Esophagus squamous epithelium (tissue), 5 donors: ENCODE measurements at places on chromosomes 16 and 17.

- no peak for DNase-seq
These were observed 55.7 kb downstream of the NT5M start for GRCh38 chr17:17358866-17359265.

DNA sequence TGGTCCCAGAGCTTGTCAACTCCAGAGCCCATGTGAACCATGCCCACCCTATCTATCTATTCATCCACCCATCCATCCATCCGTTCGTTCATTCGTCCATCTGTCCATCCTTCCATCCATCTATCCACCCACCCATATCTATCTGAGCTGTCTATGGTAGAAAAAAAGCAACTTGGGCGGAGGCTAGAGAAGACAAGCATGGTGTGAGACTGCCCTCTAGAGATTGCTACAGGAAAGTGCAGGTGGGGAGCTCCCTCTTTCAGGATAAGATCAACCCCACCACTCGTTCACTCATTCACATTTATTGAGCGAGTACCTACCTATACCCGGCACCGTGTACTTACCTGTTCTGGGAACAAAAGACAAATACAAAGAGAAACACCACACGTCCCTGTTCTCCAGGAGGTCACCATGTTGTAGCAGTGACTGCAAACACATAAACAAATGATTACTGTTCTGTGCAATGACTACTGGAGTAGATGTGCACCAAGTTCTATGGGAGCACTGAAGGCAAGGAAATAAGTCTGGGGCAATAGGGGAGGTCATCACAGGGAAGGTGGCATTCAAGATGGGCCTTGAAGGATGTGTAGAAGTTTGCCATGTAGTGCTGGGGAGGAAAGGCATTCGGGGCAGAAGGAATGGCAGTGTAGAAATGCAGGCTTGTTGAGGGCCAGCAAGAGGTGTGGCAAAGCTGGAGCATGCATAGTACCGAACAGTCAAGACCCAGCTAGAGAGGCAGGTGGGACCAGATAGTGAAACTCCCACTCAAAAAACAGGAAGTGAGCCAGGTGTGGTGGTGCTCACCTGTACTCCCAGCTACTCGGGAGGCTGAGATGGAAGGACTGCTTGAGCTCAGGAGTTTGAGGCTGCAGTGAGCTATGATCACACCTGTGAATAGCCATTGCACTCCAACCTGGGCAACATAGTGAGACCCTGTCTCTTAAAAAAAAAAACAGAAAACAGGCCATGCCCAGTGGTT, 13.4 kb upstream of the ATP5MC1 start:
- no peak for DNase-seq

DNA sequence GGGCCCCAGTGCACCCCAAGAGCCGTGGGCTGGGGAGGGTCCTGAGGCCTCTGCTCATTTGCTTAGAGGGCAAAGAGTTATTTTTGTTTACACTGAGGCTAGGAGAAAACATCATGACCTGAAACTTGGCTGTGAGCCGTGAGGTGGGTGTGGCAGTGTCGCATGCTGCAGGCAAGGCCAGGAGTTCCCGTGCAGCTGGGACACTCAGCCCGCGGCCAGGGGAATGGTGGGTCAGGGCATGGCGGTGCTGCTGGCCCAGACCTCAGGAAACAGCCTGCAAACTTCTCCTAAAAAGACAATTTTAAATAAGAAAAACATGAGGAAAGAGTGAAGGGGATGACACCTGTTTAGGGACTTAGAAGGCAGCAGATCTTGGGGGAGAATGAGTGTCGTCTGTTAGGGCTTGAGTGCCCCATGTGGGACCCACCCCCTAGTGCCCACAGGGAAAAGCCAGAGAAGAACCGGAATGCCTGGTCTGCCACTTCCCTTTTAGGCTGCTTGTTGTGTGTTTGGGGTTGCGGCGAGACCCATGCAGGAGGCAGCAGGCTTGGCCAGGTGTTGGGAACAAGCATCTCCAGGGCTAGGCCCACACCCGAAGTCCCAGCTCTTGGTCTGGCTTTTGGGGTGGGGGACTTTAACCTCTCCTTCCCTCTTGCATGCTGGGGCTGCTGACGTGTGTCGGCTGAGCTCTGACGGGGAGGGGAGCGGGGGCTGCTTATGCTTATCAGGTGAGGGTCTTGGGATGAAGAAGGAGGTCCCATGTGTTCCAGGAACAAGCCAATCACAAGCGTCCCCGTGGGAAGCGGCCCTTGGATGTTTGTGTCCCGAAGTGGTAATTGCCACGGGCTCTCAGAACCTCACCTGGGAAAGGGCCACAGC, 80.9 kb upstream of the GNG13 start:
- no peak for DNase-seq

GRCh38 chr17:48757524-48757961, 29.0 kb upstream of the HOXB13 start:
- no peak for DNase-seq

GRCh38 chr16:47732523-47733111, 271.5 kb downstream of the PHKB start:
- no peak for DNase-seq

DNA sequence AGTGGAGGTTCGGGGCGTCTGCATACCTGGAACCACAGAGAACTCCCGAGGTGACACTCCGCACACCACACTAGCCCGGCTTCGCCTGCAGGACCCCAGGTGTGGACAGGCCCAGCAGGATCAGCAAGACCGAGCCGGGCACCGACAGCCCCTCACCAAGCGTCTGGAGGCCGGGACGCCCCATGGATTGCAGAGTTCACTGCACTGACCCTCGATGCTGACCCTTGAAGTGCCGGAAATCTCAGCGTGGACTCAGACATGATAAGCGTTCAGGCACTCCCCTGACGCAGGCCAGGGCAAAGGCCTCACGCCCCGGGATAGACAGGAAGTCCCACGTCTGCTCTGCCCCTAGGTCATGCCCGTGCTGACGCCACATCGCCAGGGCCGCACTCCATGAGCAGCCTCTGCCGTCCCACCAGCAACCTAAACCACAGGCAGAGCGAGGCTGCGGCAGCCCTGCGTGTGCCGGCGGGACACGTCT, 26.0 kb downstream of the ACSF3 start:
- no peak for DNase-seq

- DNase-seq, result no peak
These were observed 10.2 kb upstream of the CENPT start for GRCh38 chr16:67857547-67858233.
